ENCODE measurements at places on chromosomes 6 and 20.

- DNase-seq = no peak
These were observed 244.9 kb downstream of the DHX35 start for GRCh38 chr20:39206899-39207564.

DNA sequence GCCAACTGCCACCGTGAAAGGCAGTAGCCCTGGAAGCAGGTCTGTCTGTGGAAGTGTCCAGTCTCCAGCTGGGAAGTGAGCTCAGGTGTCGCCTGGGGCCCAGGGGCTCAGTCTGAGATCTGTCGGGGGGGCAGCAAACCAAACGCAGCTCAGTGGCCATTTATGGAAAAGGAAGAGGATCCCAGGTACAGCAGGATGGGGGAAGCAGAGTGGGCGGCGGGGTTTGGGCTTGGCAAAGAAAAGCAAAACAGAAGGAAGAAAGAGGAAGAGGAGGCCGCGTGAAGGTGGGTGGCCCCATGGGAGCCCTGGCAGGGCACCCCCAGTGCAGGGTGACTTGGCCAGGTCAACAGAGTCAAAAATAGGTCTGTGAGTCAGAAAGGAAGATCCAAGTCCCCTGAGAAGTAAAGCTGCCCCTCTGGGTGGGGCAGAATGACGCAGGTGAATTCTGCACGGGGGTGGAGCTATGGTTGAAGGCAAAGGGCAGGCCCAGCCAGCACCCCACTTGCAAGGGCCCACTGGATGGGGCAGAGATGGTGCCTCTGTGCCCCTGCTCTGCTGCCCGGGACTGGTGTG lies 5.3 kb downstream of the PXDC1 start:
- no peak for DNase-seq

DNA sequence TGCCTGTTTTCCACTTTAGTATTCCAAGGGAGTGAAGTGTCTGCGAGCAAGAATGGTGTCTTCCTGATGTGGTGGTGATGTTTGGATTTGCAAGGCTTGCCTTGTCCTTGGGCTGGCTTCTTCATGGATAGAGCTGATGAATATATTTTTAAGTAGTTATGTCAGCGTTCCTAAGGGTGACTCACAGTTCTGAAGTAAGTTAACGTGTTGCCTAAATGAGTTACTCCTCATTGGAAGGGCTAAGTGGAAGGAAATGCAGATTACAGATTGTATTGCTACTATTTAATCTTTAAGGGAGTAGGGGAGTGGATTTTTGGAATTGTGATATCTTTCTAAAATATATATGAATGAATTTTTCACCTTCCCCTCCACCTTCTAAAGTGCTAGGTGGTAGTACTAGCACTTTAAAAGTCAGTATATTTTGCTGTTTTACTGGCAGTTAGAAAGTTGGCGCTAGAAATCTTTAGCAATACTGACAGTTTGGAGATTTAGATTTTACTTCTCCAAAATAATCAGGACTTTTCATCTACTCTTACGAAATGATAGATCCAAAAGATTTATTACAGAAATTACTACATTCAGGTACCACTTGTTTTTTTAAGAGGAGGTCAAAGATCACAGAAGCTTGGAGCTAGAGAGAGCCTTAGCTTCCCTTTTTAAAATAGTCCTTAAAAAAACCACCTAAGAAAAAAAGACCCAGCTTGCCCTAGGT lies 197.4 kb downstream of the JARID2 start:
- no peak for DNase-seq

DNA sequence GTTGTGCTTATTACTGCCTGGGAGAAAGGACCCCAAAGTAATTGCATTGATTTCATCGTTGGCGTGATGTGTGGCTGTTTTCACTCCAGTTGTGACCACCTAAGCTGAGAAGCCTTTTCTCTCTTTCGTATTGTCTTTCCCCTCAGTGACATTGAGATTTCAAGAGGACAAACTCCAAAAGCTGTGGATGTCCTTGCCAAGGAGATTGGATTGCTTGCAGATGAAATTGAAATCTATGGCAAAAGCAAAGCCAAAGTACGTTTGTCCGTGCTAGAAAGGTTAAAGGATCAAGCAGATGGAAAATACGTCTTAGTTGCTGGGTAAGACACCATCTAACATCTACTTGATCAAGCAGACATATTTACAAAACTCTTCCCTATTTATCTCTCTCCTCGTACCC lies 60.5 kb downstream of the MTHFD1L start:
- DNase-seq = no peak

DNA sequence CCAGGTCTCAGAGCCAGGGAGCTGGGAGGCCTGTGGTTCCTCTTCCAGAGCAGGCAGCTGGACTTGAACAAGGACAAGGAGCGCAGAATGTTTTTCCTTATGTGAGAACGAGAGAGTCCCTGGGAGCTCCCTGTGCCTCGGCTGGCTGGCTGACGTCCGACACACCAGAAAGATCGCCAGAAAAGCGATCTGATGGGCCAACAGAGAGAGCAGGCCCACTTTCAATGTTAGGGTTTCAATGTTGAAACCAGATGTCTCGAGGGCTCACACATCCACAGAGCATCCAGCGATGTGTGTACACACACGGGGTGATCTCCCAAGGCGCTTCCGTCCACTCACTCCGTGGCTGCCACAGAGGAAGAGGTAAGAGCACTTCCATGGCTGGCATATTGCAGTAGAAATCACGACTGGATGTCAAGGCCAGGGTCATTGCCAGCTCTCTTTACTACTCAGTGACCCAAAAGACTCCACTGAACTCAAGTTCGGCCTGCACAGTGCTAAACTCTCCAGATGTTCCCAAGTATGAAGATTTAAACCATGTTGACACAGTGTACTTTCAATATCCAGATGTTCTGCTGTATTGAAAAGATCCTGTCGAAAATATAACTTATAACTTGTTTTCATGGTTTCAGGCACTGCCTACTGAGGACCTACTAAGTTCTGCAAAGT lies 70.8 kb upstream of the FOXC1 start:
- no peak for DNase-seq

DNA sequence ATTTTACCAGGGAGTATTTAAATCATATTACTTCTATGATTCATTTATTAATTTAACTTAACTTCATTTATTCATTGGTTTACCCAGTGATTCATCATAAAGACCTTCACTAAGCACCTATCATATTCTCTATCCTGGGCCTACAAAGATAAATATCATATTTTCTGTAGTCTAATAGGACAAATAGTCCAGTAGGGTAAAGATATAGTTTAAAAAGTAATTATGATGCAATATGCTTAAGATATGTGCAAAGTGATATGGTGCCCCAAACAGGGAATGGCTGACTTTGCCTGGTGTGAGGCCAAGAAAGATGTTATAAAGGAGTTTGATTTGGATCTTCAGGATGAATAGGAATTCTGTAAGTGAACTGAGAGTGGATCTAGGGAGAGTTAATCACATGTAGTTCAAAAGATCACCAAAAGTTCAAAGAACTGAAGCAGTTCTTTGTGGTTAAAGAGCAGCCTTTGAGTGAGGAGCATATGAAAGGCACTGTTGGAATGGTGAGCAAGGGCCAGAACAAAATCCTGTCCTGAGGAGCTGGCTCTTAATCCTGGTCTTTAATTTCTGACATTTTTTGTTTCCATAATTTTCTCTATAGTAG lies 45.5 kb downstream of the MLIP start:
- DNase-seq = no peak

DNA sequence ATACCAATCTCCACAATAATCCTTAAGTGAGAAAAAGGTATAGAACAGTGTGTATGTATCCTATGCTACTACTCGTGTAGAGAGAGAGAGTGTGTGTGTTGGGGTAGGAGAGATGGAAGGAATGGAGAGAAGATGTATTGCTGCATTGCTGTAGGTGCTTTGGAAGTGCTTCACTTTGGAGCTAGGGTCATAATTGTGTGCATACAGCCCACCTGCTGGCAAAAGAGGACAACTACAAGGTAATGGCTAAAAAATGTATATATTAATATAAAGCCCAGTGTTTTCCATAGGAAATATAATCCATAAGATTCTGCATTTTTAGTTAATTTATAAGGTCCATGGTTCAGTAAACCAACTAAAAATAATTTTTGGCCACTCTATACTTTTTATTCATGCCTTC lies 36.1 kb downstream of the SERAC1 start:
- DNase-seq = peak; percentile 7

DNA sequence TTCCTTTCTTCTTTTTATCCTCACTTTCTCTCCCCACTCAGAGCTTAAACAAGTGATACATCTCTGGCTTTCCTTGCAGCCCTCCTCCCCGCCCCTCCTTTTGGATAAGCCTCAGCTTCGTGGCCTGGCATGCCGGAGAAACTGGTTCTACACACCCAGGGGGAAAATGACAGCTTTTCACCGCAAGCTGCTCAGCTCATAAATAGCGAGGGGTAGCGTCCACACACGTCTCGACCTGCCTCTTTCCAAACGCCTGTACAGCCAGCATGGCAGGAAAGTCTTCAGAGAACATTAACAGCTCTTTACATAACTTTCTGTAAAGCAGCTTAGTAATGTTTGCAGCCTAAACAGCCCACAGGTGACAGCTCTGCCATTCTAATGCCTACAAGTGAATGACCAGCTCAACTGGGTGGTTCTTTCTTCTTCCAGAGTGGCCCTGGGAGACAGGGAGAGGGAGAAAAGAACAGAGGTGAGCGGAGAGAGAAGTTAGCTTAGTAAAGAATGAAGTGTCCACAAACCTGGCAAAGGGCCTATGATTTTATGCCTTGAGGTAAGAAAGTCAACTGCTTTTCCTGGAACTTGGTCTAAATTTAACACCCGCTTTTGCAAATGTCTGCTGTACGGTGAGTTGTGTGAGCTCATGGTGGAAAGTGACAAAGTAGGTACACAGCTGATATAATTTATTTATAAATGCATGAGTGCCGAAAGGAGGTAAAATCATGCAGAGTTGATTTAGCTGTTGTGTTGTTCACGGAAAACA lies 251.5 kb downstream of the TFAP2A start:
- no peak for DNase-seq

DNA sequence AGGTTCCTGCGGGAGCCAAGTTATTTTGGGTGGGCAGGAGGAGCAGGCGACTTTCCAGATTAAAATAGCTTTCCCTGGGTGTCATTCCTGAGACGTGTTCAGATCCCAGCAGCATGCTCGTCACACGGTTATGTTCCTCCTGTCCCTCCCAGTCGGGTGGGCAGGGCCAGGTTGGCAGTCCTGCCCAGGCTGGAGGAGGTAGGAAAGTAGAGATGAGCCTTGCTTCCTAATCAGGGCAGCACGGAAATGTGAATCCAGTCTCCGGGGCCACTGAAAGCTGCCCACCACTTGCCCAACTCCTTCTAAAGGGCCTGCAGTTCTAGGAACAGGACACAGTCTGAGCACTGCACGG lies 137.0 kb downstream of the MRPL14 start:
- DNase-seq = no peak

DNA sequence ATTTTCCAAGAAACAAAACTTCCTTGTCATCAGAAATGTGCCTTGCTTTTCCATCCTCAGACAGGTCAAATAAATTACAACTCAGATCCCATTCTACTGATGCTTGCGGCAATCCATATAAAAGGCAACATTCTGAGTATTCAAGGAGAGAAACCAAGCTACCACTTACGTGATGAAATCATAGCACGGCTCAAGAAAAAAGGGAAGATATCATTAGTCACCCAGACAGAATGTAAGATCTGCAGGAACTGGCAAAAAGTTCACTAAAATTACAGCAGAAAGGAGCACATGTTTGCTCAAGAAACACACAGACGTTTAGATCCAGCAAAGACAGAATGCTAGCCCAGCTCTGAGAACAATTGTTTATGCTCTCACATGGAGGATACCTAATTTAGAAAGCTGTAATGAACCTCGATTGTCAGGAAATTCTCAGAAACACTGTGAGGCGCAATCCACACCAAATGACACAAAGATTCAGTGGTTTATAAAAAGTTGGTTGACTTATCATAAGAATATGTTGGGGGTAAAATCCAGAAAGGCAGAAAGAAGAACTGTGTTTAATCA lies 304.2 kb downstream of the ADGRG6 start:
- DNase-seq = no peak

- no peak for DNase-seq
These were observed 1002.0 kb upstream of the ADGRB3 start for GRCh38 chr6:67633058-67633457.

DNA sequence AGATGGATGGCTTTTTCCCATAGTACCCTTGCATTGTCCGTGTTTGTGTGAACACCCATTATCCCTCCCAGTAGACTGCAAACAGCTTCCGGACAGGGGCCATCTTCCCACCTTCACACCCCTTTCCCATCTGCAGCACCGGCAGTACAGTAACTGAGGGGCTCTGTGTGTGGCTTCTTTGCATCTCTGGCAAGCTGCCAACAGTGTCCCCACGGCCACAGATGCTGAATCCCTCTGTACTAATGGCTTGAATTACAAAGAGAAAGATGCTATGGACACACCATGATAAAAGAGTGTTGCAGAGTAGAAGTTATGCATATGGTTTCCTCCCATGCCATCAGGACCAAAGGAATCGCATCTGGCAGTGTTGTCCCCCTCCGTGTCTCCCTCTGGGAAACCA lies 101.1 kb upstream of the CDYL start:
- no peak for DNase-seq

- DNase-seq = no peak
These were observed 3.2 kb downstream of the TNFRSF6B start for GRCh38 chr20:63699466-63700198.

- DNase-seq = no peak
These were observed 295.6 kb downstream of the ZFAND3 start for GRCh38 chr6:38114976-38115625.

DNA sequence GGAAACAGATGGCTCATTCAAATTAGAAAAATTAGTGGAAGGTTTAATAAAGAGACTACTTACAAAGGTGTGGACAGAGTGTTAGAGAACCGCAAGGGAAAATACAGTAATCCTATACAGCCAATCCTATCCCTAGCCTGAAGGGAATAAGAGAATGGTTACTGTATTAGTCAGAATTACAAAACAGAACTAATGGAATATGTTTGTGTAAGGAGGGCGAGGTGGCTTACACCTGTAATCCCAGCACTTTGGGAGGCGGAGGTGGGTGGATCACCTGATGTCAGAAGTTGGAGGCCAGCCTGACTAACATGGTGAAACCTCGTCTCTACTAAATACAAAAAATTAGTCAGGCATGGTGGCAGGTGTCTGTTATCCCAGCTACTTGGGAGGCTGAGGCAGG lies 16.3 kb upstream of the TRPC4AP start:
- DNase-seq = no peak

DNA sequence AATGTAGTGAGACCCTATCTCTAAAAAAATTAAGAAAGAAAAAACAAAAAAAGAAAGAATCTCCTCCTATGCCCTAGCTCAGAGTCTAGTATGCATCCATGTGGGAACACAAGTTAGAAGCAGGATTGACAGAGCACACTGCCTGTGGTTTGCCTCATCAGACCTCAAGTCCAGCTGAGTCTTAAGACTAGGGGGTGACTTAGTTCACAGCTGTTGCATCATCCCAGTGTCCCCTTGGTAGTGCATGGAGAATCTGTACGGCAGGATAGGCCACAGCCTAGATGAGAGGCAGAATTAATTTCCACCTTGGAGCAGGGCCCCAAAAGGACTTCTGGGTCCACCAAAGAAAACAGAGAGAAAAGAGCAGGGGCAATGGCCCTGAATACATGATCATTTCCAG lies 13.7 kb downstream of the PNPLA1 start:
- DNase-seq = no peak

DNA sequence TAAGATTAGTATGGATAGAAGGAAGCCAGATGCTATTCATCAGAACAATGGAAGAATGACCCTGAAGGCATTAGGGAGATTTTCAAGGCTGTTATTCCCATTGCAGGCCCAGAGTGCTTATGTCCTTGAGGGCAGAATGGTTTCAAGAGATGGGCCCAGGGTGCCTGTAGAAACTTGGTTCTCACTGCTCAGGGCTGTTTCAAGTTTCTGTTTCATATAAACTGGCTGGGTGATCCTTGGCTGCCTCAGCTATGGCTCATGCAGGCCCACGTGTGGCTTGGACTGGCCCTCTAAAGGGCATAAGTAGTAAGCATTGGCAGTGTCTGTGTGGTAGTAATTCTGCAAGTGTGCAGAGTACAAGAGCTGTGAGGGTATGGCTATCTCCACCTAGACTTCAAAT lies 540.9 kb upstream of the MAN1A1 start:
- no peak for DNase-seq

Measured in GM18507 (cell line).